ENCODE measurements at places on chromosomes 2 and 18.

- DNase-seq = no peak
Observed at GRCh38 chr2:37645362-37645761, 26.1 kb downstream of the CDC42EP3 start.

- no peak for DNase-seq
Observed at GRCh38 chr2:45891719-45892424, 240.4 kb downstream of the PRKCE start.

GRCh38 chr2:43459446-43460173, 136.2 kb downstream of the THADA start:
- DNase-seq = peak; percentile 23

- peak; percentile 69 for DNase-seq
Observed at GRCh38 chr2:55431982-55432627, 12.4 kb upstream of the CCDC88A start.

DNA sequence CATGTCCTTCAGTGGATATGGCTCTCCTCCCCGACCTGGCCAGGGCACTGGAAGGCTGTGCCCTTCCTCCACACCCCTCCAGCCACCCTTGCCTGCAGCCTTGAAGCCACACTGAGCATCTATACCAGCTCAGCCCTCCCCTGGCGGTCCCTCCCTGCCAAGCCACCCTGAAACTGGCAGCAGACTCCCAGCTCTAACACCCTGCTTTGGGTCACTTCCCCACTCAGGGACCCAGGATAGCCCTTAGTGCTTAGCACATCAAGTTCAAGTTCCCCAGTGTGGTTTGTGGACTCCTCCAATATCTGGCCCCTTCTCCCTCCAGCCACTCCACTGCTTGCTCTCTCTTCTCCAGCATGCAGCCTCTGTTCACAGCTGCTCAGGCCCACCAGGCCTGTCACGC, 89.4 kb downstream of the TNS1 start:
- DNase-seq = no peak

DNA sequence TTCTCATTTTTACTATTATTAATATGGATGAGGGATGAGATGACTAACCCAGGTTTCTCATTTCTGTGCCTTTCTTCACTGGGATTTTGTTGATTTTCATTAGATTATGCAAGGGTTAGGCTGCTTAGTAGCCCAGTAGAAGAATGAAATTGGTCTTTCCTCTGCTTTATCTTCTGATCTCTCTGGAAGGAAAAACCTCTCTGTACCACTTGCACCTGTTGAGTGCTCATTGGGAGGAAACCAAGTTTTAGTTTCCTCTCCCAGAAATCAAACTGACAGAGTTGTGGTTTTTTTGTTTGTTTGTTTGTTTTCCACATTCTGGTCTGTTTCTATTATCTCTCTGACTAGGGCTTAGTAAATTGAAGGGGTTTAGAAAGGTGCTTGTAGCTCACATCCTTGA, 60.8 kb downstream of the KIAA1328 start:
- DNase-seq = no peak

DNA sequence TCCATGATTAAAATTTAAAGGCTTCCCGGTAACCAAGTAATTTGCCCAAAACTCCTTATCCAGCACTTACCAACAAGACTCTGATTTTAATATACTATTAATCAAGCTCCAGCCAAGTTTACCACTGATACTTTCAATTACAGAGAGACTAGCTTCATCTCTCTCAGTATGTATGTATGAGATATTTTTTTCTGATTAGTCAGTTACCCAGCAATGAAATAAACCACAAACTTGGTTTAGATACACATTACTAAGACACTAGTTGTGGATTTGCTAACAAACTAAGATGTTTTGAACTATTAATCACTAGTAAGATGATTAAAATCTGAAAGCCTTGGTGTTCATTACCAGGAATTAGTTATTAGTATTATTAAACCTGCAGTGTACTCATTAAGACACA, 1272.2 kb upstream of the ACVR2A start:
- DNase-seq = no peak

DNA sequence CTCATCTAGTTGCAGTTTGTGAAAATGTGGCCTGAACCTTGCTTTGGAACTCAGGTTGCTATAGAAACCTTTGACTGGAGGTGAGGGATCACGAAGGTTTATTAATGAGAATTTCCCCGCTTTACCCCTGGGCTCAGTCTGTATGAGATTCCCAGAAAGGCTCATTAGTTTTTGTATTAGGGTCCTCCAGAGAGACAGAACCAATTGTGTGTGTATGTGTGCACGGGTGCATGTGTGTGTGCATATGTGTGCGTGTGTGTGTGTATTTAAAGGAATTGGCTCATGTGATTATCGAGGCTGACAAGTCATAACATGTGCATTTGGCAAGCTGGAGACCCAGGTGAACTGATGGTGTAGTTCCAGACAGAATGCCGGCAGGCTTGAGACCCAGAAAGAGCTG, 113.8 kb upstream of the DLX2 start:
- no peak for DNase-seq

- DNase-seq = peak; percentile 71
Observed at GRCh38 chr2:213125646-213126347, 25.6 kb downstream of the IKZF2 start.

- peak; percentile 41 for DNase-seq
Observed at GRCh38 chr2:145584353-145584752, 1064.4 kb upstream of the ZEB2 start.

DNA sequence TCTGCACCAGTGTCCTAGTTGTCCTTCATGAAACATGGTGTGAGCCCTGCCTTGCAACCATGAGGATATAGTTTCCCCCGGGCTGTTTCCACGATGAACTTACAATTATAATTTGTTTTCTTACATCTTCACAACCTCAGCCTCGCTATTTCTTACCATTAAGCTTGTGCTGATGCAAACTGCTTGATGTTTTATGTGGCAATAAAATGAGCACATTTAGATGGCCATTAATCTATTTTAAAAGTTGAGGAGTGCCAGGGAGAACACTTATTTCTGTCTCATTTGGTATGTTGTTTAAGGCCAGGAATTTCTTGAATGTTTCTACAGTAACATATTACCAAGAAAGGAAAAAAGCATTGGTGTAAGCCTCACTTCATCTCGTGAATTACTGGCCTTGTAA, 214.5 kb upstream of the SLC8A1 start:
- no peak for DNase-seq

- no peak for DNase-seq
Observed at GRCh38 chr2:228768818-228769217, 502.3 kb downstream of the PID1 start.

GRCh38 chr18:50155406-50155805, 39.5 kb downstream of the MYO5B start:
- DNase-seq = no peak

DNA sequence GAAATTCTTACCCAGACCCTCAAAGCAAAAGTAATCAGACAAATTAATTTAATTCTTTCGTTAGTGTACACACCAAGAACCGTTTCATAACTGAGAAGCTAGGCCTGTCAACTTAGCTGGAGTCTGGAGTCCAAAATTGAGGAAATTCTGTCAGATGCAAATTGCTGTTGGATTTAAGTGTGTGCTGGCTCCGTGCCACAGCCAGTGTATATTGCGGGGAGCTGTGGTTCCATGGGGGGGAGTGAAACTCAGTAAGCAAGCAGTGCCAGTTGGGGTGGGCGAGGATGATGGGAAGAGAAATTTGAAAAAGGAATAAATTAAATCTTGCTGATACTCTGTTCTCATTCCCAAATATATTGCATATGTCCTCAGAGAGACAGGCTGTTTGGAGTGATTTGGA, 4.0 kb downstream of the ARPC2 start:
- peak; percentile 33 for DNase-seq
